ENCODE measurements at places on chromosomes 3 and 15.
A peak's percentile ranks its signal among the peaks of the same experiment; 100 is the strongest.

DNA sequence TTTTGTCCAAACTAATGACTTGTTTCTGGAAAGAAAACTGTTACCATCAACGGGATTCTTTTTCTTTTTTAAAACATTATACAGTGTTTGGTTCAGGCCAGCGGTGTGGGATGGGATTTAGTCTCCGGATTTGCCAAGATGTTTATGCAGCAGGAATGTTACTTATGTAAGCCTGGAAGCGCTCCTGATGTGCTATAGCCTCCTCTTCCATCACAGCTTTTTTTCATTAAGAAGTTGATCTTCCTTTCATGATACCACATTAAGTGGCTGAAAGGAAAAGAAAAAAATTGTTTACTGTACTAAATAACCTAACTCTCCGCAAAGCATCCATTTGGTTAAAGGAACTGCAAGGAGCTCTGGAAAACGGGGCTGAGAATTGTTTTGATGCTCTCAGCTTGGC lies 120.5 kb upstream of the ALDH1A3 start:
- no peak for DNase-seq

- DNase-seq = no peak
Measured at GRCh38 chr3:123728014-123728413, 143.2 kb upstream of the HACD2 start.

GRCh38 chr15:57189466-57189865 lies 186.8 kb upstream of the CGNL1 start:
- DNase-seq = no peak

DNA sequence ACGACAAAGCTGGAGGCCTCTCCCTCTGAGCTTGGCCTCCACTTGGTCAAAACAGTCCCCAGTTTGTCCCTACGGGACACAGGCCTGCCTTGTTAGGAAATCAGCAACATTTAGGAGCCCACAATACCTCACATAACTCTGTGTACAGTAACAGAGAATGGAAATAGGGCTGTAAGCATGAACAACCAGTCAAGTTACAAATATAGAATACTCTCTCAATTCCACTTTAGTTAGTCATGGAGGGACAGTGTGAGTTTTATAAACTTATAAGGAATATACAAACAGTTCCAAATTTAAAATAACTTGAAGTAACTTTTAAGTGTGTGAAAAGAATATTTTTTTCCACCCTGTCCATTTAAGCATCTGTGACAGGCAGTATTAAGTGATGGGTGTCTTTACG lies 129.4 kb downstream of the PGPEP1L start:
- DNase-seq = no peak

DNA sequence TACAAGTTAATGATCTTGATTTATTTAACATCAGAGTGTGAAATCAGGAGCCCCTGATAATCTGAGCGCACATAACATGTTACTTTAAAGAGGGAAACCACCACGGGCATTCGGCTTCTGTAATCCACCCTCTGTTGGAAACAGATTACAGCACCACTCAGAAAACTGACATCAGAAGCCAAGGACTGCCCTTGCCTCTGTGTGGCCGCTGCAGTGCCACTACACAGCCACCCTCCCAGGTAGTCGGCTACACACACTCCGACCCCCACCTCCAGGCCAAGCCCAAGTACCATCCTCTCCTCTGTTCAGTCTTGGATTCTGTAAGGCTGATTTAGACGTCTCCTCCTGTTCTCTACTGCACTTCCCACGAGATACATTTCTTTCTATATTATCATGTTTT lies 251.7 kb downstream of the GABRB3 start:
- DNase-seq = no peak

- DNase-seq = no peak
Measured at GRCh38 chr3:14483286-14483685, 56.9 kb downstream of the GRIP2 start.

DNA sequence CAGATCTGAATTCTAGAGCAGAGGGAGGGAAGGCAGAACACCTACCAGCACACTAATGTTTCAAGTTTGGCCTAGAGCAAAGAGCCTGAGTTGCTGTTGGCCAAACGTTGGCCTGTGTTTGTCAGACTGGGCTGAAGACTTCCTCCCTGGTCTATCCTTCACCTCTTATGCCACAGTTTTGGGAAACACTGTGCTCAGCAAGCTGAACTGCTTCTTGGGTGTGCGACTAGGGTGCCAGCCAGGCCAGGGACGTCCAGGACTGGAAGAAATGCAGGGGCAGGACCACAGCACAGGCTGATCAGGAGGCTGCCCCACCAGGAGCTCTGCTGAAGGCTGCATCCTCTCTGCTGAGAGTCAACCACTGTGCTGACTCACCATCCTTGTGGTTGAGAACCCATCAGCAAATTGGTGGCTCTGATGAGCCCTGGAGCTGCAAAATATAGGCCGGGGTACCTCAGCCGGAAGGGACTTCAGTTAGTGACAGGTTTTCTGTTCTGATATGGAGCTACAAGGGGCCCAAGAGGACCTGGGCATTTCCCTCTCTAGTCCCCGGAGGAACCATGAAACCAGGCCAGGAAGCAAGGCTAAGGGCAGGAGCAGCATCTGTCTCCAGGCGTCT lies 131.6 kb upstream of the RASGRP1 start:
- DNase-seq = no peak

DNA sequence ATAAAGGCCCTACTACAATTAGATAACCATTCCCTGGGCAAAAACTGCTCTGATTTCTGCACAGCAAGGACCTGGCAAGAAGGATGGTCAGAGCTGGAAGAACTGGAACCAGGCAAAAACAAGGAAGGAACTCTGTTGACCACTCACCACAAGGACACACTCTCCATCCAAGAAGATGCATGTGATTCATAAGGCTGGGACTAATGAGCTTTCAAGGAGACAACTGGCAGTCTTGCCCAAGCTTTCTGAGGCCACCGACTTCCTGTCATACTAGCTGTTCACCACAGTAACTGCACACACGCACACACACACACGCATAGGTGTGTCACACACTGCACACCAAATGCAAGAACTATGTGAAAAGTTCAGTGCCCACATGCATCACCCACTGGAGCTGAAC lies 256.6 kb downstream of the OCA2 start:
- DNase-seq = no peak

GRCh38 chr3:62566022-62566557 lies 192.7 kb upstream of the FEZF2 start:
- DNase-seq = no peak

DNA sequence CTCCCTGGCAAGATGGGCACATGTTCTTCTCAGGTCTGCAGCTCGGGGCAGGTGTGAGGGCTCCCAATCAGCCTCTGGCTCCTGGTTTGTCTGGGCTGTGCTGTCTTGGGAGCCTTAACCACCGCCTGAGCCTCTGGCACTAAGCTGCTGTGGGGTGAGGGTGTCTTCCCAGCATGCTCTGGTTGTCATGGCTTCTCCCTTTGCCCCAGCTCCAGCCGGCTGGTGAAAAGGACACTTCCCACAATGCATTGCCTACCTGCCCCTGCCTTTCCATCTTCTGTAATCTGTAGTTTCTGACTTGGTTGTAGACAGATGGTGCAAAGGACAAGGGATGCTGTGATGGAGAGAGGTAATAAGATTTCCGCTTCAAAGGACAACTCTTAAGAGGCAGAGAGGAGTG lies 295.3 kb downstream of the TLE3 start:
- DNase-seq = no peak

DNA sequence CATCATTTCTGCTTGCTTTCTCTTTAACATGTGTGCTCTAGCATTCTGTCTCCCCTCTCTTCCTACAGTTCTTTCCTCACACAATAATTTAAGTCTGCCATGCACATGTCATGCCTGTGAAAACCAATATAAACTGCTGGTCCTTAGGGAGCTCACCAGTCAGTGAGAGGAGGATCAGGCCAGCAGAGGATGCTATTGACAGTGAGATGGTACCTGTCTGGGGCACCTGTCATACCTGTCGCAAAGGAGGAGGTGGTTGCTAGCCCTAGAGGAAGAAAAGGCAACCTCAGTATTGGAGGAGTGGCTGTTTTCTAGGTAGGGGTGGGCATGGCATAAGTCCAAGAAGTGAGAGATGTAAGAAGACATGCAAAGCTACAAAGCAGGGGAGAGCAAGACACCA lies 194.6 kb downstream of the GABRG3 start:
- DNase-seq = no peak

- DNase-seq = no peak
Measured at GRCh38 chr3:179688850-179689249, 36.0 kb downstream of the USP13 start.

DNA sequence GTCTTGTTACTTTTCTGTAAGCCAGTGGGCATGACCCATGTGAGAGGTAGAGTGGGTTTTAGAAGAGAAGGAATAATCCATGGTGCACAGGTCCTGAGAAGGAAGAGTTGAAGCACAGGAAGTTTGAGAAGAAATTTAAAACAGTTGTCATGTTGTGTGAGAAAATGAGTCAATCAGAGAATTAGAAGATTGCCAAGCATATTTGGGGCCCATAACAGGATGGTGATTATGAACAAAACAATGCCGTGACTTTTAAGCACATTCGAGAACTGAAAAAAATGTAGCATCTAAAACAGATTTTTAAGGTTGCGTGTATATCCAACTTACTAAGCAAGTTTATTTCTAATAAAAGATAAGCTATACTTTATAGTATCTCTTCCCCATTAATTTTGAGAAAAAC lies 198.7 kb downstream of the RORA start:
- no peak for DNase-seq

- no peak for DNase-seq
Measured at GRCh38 chr3:52257911-52258310, 12.4 kb downstream of the PPM1M start.

DNA sequence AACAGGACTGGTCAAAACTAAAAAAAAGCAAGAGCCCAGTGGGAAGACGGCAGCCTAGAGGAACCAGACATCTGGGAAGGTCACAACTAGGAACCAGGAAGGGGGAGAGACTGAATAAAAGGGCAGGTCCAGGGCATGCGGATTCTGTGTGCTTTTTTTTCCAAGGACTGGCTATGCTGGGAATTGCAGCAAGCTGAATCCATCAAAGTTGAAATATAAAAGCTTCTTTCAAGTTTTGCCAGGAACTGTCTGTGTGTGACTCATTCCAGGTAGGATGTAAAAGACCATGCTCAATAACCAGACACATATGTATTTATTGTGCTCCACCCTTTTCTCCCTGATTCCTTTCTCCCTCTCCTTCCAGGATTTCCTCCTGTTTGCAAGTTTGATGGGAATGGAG lies 47.9 kb upstream of the CCDC80 start:
- DNase-seq = no peak

DNA sequence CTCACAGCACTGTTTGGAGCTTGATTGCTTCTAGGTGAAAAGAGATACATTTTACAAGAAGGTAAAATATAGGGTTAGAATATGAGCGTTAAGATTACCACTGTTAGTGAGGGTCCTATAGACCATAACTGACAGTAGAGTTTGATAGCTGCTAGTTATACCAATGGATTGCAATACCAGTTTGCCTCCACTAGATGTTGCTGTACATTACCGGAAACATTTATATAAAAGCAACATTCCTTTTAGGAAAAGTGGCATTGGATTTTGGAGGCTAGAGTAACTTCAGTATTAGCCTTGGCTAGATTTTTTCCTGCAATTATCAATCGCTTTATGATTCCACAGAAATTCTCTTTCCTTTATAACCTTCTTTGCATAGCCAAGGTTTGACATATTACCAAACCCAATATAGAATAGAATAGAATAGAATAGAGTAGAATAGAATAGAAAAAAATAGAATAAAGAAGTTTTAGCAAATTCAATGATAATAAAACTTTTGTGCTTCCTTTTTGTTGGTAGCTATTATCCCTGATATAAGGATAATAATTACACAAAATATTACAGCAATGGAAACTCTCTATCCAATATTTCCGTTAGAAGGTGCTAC lies 1093.6 kb upstream of the ALCAM start:
- DNase-seq = no peak

- DNase-seq = no peak
Measured at GRCh38 chr3:13954741-13955483, 75.0 kb upstream of the WNT7A start.

DNA sequence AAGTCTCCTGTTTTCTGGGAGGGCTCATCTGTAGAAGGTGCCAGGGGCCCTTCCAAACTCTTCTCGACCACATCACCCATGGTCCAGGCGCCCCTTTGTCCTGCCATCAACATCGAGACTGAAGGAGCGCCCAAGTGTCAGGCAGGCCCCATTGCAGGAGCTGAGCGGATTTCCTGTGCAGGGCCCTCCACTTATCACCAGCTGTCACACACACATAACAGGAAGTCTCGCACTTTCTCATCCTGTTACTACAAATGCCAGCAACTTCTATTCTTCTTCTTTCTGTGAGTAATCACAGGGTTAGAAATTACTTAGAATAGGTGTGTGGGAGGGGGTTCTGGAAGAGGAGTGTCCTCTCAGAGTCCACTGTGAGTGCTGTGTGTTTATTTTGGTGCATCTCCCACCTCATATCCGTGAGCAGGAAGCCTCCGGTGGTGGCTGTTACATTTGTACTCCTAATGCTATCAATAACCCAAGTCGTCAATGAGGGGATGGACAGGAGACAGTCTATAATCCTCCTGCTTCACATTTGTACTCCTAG lies at the start of gene KLHL6:
Gene KLHL6, minus strand, starts transcription at position 166 of the 541 bp plus-strand sequence. Its CDS starts 53 bp downstream, at position 113.
- peak; percentile 24 for DNase-seq

DNA sequence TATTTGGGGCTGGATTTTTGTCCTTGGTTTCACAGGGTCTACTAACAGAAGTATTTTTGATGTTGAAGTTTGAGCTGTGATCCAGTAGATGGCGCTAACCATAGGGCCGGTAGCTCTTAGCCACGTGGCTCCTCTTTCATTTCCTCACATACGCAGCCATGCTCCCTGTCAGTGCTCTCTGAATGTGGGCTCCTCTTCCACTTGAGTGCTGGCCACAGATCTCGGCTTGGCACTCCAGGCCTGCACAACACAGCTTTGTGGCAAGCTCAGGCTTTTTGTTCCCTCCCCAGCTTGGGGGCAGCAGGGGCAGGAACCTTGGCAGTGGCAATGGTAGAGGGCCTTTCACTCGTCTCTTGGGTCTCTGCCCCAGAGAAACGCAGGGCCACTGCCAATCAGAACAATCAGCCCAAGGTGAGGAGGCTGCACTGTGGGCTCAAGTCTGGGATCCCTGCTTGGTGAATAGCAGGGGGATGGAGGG lies 18.6 kb upstream of the DNAAF4 start:
- no peak for DNase-seq

DNA sequence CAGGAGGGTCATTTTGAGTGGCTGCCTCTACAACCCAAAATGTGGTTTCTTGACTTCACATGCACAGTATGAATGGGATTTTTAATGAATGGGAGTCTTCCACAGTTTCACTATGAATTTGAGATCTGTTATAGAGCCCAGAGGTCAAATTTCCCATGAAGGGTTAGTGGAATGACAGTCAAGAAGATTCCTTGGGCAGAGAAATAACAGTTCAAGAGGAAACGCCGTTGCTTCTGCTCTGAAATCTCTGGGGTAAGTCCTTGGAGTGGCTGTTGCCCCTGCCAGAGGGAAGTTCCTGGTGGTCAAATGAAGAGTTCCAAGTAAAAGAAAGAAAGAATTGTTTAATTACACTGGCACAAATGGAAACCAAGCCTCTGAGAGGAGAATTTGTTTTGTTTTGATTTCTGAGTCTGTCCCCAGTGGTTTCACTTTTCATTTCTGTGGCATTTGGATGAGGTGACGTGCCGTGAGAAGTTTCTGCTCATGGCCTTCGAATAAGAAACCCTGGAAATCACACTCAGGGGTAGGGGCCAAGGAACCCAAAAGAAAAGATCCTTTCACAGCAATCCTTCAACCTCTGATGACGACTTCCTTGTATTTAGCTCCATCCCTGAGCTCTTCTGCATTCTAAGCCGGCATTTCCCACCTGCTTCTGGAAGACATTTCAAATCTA lies 77.5 kb upstream of the IL12A start:
- no peak for DNase-seq
